ENCODE measurements at places on chromosomes 11 and 22.

DNA sequence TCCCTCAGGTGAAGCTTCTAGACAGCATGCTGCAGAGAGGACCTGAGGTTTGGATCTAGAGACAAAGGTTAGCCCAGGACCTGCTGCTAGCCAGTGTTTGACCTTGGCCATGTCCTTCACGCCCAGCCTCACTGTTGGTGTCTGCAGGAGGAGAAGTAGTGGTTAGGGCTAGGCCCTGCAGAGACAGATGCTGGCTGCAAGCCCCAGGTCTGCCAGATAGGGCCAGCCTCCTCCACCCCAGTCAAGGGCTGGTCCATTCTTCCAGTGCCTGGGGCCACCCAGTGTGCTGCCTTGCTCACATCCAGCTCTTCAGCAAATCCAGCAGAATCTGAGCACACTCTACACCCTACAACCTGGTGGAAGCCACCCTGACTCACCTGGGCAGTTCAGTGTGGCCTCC, 21.5 kb upstream of the MIEF1 start:
- no peak for DNase-seq

- DNase-seq: peak; percentile 43
These were observed at the start of gene RAC2 for GRCh38 chr22:37244114-37244921. Gene RAC2 (minus strand): TSS chr22:37244269. CDS start chr22:37244148, 121 bp downstream.

- no peak for DNase-seq
These were observed 23.3 kb upstream of the PRR5 start for GRCh38 chr22:44678556-44679305.

- DNase-seq: no peak
These were observed 309.4 kb upstream of the ZC3H12C start for GRCh38 chr11:109783840-109784239.

DNA sequence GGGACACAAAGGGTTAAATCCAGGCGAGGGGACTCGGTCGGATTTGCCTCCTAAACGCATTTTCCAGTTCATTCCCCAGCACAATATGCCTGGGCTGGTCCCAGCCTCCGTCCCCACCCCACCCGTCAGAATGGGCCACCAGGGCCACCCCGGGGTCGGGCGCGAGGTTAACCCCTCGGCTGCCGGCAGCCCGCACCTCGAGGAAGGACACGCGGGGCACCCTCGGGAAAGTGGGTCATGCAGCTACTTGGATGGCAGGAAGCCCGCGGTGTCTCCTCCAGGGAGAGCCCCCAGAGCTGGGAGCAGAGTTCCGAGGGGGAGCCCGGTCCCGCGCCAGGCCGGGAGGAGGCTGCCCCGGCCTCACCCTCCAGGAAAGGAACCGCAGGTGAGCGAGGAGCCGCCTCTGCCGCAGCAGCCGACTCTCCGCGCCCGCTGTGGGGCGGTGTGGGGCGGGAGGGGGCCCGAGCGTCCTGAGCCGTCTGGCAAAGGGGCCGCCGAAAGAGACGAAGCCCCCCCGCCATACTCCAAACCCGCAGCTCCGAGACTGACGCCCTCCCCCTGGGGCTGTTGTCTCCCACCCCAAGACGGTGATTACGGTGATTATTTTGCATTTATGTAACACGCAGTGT, 1.4 kb downstream of the NECTIN1 start:
- peak; percentile 37 for DNase-seq

GRCh38 chr11:61023086-61023965, 51.8 kb downstream of the CD6 start:
- DNase-seq: no peak

DNA sequence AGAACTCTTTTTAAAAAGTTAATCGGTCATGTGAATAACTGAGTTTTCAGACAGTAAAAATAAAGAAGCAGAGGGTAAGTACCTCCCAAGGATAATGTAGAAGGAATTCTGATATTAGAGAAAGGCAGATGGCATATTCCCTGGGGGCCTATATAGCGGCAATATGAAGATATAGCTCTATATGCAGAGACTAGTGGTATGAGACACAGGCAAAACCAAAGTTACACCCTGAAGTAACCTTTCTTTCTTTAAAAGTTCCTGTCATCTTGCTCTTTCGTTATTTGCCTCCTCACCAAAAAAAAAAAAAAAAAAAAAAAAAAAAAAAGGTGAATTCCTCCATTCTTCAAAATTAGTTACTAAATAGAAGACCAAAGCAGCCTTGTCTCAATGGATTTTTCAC, 76.2 kb upstream of the ARHGAP32 start:
- no peak for DNase-seq

DNA sequence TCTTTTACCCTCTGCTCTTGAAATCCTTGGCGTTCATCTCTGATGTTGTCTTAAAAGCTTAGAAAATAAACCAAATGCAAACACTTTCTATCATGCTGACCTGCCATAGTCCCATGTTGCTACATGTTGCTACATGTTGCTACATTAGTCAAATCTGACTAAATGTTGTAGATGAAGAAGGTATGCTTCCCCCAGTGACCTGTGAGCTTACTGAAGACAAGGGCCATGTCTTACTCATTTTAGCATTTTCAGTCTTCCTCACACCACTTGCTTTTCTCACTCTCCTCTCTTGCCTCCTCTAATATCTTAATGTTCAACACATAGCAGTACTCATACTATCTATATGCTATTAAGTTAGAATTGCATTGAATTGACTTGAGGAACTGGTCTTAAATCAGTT, 346.4 kb upstream of the MTNR1B start:
- no peak for DNase-seq

- no peak for DNase-seq
These were observed 188.3 kb upstream of the ARHGAP42 start for GRCh38 chr11:100498780-100499179.

DNA sequence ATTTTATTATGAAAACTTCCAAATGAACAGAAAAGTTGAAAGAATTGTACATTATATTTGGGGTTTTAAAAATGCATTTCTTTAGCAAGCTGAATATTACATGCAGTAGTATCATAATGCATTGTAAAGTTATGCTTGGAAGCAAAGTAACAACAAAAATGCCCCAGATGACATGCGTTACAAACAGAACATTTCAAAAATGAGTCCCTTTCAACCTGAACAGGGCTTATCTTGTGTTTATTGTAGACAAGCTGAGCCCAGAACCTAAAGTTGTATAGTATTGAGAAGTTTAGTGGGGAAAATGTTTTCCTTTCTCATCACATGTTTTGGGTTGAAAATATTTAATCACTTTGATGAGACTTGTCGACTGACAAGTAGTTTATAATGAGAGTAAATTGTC, 68.8 kb downstream of the CECR2 start:
- no peak for DNase-seq

- peak; percentile 82 for DNase-seq
These were observed 34.7 kb downstream of the PARVA start for GRCh38 chr11:12411806-12412727.

GRCh38 chr11:84788220-84788619, 838.9 kb downstream of the DLG2 start:
- DNase-seq: no peak

GRCh38 chr11:67499808-67500483, 5.2 kb downstream of the PITPNM1 start:
- no peak for DNase-seq

DNA sequence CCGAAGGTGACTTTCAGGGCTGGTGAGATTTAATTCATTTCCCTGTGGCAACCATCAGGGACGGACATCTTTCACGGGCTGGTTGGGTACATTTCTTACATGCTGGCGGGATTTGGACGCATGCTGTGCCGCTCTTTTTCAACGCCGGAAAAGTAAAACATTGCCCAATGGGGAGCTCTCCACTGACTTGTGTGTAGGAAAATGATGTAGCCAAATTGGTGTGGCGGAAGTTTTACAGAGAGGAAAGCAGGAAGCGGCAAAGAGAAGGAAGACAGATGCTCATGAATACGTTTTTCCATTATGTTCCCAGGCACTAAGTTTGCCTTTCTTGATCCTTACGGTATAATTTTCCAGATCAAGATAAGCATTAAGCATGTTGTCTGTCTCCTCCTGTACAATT, 375.8 kb downstream of the NTM start:
- no peak for DNase-seq

DNA sequence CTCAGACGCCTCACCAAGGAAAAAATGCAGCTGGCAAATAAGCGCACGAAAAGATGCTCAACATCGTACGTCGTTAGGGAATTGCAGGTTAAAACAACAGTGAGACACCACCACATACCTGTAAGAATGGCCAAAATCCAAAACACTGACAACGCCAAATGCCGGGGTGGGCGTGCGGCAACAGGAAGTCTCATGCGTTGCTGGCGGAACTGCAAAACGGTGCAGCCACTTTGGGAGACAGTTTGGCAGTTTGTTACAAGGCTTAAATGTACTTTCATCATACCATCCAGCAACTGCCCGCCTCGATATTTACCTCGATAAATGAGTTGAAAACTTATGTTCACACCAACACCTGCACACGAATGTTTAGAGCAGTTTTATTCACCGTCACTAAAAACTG, 7.5 kb upstream of the CTSD start:
- no peak for DNase-seq

DNA sequence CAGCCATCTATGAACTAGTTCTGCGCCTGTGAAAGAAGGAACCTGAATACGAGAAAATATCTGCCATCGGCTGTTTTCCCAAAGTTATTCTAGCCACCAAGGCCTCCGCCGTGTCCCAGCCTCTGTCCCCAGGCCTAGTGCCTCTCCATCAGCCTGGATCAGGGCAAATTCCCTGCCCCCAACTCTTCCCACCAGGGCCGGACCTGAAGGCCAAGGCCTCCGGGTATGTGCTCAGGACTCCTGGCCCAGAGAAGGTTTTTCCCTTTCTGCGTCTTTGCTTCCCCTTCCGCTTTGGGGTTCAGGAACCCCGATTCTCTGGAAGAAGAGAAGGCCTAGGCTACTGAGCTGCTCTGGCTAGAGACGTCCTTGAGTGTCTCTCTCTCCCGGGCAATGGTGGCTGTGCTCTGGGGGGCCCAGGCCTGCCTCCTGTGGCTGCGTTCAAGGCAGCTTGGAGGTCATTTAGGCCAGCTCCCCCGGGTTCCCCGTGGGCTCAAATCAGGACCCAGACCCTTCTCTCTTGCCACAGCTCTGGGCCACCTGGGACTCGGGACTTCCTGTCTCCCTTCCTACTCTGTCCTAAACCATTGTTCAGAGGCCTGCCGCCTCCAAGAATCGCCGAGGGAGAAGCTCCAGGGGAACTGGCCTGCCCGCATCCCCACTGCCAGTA, 1.6 kb downstream of the ALX4 start:
- no peak for DNase-seq

GRCh38 chr11:116123739-116124138, 619.5 kb upstream of the CADM1 start:
- DNase-seq: no peak

- no peak for DNase-seq
These were observed 37.2 kb downstream of the TMEM123 start for GRCh38 chr11:102415304-102415916.

GRCh38 chr22:19566279-19567156, 42.3 kb upstream of the CLDN5 start:
- no peak for DNase-seq

DNA sequence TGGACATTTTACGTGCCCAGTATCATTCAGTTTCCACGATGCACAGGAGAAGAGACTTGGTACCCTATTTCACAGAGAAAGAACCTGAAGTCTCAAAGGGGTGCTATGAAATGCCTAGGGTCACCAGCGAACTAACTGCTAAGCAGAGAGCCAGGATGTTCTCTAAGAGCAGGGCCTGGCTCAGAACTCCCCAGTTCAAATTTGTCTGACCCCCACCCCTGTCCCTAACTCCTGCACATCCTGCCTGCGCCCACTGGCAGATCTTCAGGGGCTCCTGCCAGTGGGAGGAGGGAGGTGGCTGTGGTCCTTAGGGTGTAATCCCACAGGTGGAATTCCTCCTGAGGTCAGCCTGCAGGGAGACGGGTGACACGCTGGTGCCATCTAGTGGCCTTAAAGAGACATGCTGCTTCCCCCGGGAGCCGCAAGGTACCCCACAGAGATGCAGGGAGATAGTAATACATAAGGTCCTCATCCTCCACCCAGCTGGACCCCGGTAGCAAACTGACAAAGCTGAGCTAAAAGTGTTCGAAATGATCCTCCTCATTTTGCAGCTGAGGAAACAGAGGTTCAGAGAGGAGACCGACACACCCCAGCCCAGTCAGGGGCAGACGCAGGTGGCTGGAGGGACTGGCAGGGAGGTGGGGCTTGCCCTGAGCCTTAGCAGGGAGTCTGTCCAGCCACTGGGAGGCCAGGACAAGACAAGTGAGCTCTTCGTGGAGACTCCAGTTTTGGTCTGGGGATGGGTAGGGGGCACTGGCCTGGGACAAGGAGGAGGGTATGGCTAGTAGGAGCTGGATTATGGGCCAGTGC, 34.1 kb downstream of the MB start:
- peak; percentile 57 for DNase-seq

- no peak for DNase-seq
These were observed 134.7 kb downstream of the TTC17 start for GRCh38 chr11:43493431-43493830.

- DNase-seq: no peak
These were observed 3.0 kb downstream of the PACSIN3 start for GRCh38 chr11:47183031-47183856.
